Fibroblast of the aortic adventitia (primary cell): ENCODE measurements at places on chromosomes 16 and 17. TPM values are rescaled to one million over a fixed set of nuclear protein-coding genes. Genes with fewer than 3 reads are reported as not detected.

Gene EME1
- 9.1 TPM in 1 of 2 replicates, not detected in the other for total RNA-seq

Gene FAM171A2
- total RNA-seq, result 3.1 and 18.5 TPM in 2 replicates

Gene FOXC2
- total RNA-seq, result 5.2 TPM in 1 of 2 replicates, not detected in the other

Gene RPGRIP1L
- total RNA-seq, result 11.1 and 19.5 TPM in 2 replicates

Gene SCGB1C2
- not detected in 2 replicates for total RNA-seq

Gene TEX14
- not detected in 2 replicates for total RNA-seq

Gene KRT31
- 0.09 TPM in 1 of 2 replicates, not detected in the other for total RNA-seq

Gene KRTAP3-1
- not detected in 2 replicates for total RNA-seq

Gene SLC13A5
- total RNA-seq, result not detected in 2 replicates

Gene PRSS27
- 0.65 and 1.3 TPM in 2 replicates for total RNA-seq

Gene SEZ6L2
- total RNA-seq, result 1.4 and 12.3 TPM in 2 replicates

Gene PPP1R1B
- total RNA-seq, result 4.1 and 9.0 TPM in 2 replicates

Gene TP53TG3C
- total RNA-seq, result not detected in 2 replicates

Gene SOX8
- total RNA-seq, result 0.09 and 0.33 TPM in 2 replicates

Gene SLC25A39
- 61.5 and 62.7 TPM in 2 replicates for total RNA-seq

Gene CDRT15
- total RNA-seq, result not detected in 2 replicates

Gene NOTUM
- total RNA-seq, result 0.09 TPM in 1 of 2 replicates, not detected in the other

Gene IKZF3
- not detected in 2 replicates for total RNA-seq

Gene ABCA9
- total RNA-seq, result 122 and 235 TPM in 2 replicates

Gene PYDC1
- not detected in 2 replicates for total RNA-seq

Gene CIITA
- total RNA-seq, result 0.74 and 1.3 TPM in 2 replicates

Gene COL1A1
- total RNA-seq, result 2,633 and 16,513 TPM in 2 replicates

Gene SLC47A1
- 0.27 and 0.65 TPM in 2 replicates for total RNA-seq

Gene PTX4
- total RNA-seq, result not detected in 2 replicates

Gene KCNG4
- not detected in 2 replicates for total RNA-seq

Gene ITPRIPL2
- total RNA-seq, result 41.1 and 60.1 TPM in 2 replicates

Gene CRHR1
- not detected in 2 replicates for total RNA-seq

Gene FBXO39
- total RNA-seq, result 0.09 and 0.57 TPM in 2 replicates

Gene CPHXL2
- total RNA-seq, result not detected in 2 replicates

Gene ATP6V0D1
- total RNA-seq, result 47.8 and 114 TPM in 2 replicates

Gene ABCC6
- total RNA-seq, result 0.41 and 0.63 TPM in 2 replicates

Gene CCDC43
- total RNA-seq, result 33.4 and 50.7 TPM in 2 replicates

Gene FBXW10
- under 0.01 TPM in 1 of 2 replicates, not detected in the other for total RNA-seq

Gene SLC43A2
- total RNA-seq, result 3.0 and 9.3 TPM in 2 replicates

Gene TEDC2
- total RNA-seq, result 1.9 and 11.7 TPM in 2 replicates

Gene CACNG4
- total RNA-seq, result not detected in 2 replicates

Gene CCL15
- total RNA-seq, result not detected in 2 replicates

Gene CA5A
- not detected in 2 replicates for total RNA-seq

Gene ADAD2
- total RNA-seq, result not detected in 2 replicates

Gene PRR29
- total RNA-seq, result 0.99 and 1.4 TPM in 2 replicates
